ENCODE measurements at places on chromosomes 3 and 15.

- no peak for DNase-seq
These were observed 126.8 kb upstream of the CPNE4 start for GRCh38 chr3:132161608-132162007.

DNA sequence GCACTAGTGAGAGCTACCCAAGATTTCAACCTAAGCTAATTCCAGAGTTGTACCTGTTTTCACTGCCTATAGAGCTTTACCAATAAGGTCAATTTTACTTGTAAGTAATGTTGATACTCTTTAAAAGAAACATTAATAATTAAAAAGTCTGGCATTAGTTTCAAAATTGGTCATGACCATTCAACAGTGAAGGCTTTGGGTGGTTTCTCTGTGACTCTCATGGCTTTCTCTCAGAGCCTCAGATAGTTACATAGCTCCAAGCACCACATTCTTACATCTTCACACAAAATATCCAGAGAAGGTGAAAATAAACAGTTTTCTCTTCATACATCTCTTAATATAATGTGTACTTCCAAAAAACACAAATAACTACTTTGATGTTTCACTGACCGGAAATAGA lies 61.5 kb upstream of the TCF12 start:
- DNase-seq, result no peak

DNA sequence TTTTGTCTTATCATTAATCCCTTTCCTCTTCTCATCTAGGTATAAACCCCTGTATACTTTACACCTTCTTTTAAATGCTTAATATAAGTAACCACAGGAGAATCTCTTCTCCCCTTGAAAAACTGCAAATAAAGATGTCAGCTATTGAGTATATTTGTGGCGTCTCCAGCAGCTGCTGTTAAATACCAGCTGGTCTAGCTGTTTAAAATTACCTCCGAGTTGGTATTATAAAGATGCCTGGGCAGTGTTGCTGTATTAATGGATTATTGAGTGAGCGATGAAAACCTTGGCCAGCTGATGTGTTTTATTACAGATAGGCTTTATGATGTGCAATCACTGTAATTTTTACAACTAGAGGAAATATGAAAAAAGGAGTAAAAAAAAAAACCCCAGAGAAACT lies 388.1 kb downstream of the TBC1D5 start:
- no peak for DNase-seq

DNA sequence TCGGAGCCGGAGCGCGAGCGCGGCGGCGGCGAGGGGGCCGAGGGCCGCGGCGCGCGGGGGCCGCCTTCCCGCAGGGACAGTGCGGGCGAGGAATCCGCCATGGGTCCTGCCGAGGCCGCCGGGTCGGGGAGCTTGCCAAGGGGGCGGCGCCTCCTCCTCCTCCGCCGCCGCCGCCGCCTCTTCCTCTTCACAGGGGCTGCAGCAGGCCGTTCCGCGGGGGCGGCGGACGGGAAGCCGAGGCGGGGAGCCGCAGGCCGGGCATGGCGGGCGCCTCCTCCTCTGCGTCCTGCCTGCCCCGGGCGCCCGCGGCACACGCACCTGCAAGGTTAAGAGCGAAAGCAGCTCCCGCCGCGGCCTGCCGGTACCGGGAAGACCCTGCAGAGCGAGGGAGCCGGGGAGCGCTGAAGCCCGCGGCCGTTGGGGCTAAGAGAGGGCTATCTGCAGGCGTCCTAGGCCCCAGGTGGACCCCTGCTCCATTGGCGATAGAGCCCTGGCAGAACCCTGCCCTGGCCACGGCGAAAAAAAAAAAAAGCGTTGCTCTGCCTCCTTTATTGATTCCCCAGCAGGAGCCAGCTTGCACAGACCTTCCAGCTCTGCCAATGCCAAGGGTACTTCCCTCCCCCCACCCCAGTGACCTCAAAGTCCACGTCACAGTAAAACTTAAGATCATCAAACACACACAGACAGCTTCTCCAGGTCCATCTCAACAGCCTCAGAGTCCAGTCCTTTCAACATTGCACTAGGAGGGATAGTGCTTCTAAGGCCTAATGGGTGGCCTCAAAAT lies at the start of gene LYSMD2:
Gene LYSMD2, minus strand, starts transcription at position 134 of the 784 bp plus-strand sequence. Its CDS starts 33 bp downstream, at position 101.
- no peak for DNase-seq

GRCh38 chr15:39579487-39580116 lies 1.3 kb upstream of the THBS1 start:
- DNase-seq, result no peak

DNA sequence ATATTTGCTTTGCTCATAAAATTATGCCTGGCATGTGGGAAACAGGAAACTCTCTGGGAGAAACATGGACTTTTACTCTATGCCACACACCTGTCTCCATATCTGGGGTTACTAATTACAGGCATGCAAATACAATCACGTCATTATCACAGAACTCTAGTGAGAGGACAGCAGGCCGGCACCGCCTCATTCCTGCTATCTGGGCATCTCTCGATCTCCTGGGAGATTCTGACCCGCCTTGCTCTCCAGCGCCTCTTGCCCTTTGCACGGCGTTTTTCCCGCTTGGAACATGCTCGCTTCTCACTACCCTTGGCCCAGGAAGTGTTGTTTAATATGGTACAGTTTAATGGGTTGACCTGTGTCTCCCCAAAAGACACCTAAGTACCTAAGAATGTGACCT lies 45.4 kb upstream of the PARL start:
- DNase-seq, result no peak

DNA sequence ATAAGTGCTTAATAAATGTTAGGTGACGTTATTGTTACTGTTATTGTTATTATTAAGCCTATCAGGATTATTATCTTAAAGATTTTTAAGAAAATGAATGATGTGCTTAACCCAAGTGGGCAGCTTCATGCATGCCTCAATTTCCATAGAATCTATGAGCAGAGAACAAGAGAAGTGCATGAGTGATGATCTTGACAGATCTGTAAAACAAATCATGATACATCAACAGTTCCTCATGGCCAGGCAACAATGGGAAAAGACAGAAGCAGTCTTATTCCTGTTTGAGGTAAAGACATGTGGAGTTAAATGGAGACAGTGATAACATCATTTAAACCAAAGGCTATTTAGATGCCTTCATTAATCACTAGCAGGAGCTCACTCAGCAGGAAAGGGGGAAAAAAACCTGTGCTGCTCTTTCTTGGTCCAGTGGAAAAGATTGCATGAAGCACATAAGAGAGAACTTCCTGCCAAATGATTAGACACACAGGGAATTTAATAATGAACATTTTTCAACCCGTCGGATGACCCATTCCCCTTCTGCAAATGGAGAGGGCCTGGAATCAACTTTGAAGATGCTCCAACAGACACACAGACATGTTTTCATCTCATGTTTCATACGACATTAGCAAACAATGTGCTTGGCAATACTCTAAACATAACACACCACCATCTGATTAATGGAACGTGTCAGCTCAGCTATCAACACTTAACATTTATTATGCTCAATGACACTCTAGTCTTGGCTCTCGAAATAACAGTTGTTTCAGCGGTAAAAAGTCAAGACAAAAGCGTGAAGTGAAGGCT lies 212.2 kb upstream of the LRRN1 start:
- DNase-seq, result no peak

DNA sequence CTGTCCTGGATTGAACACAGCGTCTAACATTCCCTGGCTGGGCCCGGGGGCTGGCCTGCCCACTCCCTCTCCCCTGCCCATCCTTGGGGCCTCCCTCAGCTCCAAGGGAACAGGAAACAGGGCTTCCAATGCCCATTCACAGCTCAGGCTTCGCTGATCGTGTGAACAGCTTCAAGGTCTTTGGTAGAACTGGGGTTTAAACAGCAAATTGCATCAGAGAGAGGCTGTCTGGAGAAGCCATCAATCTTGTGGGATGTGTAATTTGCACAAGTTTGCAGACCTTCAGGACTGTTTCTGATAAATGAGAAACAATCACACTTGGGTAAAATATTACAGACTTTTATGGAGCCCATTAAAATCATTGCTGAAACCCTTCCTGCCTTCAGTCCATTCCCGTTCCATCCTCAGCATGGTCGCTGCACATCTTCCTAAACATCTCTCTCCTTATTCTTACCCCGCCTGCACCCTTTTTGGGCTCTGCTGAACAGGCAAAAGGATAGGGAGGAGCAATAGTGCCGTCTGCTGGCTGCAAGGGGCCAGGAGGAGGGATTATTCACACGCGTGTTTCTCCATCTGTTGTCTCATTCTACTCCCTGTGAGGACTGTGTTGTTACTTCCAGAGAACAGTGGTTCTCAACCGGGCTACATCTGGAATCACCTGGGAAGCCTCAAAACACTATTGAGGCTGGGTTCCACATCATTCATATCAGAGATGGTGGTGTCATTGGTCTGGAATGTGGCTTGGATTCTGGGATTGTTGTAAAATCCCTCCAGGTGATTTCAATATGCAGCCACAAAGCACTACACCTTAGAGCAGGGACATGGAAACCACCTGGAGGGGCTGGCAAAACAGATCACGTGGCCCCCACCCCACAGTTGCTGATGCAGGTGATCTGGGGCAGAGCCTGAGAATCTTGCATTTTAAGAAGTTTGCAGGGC lies 116.3 kb downstream of the CLSTN2 start:
- no peak for DNase-seq

DNA sequence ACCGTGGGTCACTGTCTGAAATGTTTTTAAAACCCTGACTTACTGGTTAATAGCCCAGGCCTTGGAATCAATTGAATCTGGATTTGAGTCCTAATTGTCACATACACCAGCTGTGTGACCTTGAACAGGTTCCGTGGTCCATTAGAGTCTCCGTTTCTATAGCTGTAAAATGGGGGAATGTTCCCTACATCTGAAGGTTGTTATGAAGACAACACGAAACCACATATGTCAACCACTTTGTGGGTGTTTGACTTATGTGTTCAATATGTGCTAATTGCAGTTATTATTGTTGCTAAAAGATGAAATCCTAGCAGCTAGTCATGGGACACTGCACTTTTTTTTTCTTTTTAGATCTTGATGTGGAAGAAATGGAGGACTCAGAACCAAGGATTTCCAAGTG lies 35.3 kb downstream of the ZBTB38 start:
- no peak for DNase-seq

DNA sequence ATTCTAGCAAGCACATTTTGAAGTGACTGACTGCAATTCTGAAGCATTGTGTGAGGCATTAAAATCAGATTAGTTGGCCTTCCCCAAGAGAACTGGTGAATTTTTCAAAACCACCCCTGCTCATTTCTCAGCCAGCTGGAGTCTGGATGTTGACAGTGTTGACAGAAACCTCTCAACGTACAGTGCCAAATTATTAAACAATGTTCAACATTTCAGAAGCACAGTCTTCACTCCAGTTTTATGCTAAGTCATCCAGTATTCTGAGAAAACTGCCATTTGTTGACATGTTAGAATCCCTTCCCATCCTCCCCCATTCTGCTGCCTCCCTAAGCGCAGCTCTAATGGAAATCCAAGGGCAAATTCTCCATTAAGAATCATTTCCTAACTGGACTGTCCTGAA lies 369.3 kb upstream of the TRIM42 start:
- DNase-seq, result no peak
